Omental fat pad (tissue), 4 donors: ENCODE measurements at places on chromosomes 7 and 10.

- DNase-seq: no peak
Measured at GRCh38 chr7:50687575-50688225, 95.0 kb downstream of the GRB10 start.

GRCh38 chr10:71092812-71093401 lies 119.5 kb upstream of the UNC5B start:
- DNase-seq: no peak

- no peak for DNase-seq
Measured at GRCh38 chr7:92528958-92529264, 316 bp downstream of the RBM48 start.

- DNase-seq: no peak
Measured at GRCh38 chr7:118076564-118076963, 107.4 kb upstream of the LSM8 start.

- no peak for DNase-seq
Measured at GRCh38 chr10:99975106-99975829, 34.5 kb downstream of the DNMBP start.

DNA sequence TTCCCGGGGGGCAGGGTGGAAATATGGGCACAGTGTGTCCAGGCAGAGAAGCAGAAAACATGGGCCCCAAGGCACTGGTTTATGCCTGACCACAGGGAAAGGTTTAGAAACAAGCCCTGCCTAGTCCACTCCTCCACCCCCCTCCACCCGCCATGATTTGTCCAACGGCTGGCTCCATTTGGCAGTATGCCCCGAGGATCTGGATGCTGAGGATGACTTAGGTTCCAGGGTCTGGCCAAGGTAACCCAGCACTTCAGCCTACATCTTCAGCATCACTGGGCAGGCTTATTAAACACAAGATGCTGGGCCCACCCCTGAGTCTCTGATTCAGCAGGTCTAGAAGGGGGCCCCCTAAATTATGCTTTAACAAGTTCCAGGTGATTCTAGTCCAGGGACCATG lies 121.9 kb downstream of the RALA start:
- no peak for DNase-seq

- DNase-seq: no peak
Measured at GRCh38 chr7:108613147-108613948, 43.7 kb downstream of the DNAJB9 start.

DNA sequence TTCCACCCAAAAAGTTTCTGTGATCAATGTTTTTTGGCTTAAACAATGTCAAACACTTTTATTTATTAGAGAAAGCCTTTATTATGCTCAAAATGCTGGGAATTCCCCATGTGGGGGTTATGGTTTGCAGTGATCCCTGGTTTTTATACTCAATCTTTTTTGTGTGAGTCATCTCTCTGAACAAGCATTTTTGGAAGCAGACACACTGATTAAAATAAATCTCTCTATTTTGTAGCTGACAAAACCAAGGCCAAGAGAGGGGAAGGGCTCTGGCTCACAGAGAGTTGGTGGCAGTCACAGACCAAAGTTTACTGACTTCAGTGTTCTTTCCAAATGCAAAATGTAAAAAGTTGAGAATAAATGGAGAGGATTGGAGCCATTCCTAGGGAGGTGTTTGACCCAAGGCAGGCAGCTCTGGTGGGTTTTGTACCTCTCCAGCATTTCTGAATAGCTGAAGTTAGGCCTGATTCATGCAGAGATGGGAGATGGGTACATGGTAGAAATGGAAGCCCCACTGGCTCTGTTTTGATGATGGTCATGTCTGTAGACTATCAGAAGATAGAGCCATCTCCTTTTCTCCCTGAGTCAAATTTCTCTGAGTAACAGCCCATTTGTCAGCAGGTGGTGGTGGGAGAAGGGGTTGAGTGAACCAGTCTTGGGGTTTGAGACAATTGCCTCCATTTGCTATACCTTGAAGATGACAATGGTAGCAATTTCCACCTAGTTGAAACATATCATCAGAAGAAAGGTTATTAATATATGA lies 45.4 kb upstream of the NAMPT start:
- no peak for DNase-seq
